ENCODE measurements at places on chromosomes 11 and 22.
A peak's percentile ranks its signal among the peaks of the same experiment; 100 is the strongest.

- DNase-seq, result no peak
Measured at GRCh38 chr11:75350743-75351540, 519 bp downstream of the ARRB1 start.

GRCh38 chr11:78607696-78608095 lies 33.0 kb upstream of the NARS2 start:
- no peak for DNase-seq

GRCh38 chr22:17785185-17786184 lies 11.2 kb upstream of the BID start:
- DNase-seq, result no peak

DNA sequence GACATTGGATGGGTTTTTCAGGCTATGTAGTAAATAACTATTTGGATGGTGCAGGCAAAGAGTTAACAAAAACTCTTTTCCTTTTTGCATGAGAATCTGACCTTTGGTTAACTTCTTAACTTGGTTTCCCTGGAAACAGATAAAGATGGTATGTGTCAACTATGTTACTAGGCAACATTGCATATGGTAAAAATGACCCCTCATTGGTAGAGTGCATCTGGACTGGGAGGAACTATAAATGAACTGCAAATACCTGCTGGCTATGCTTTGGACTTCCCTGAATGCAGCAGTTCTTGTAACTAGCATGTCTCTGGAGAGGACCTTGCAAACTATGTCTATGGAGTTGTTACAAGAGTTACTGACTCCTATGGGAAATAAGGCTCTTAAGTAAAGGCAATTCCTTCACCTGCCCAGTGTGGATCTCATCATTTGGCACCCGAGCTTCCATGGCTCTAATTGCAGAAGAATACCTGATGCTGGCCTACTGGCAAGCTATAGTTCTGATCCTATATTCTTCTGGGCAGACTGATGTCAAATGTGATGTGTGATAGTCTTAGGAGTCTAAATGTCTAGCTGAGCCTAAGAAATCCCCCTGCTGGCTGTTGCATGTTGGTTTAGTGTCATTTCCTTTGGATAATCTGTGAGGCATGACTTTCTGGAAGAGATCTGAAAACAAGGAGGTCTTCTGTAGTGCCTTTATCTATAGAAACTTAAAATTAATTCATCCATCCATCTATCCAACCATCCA lies 126.7 kb upstream of the MTMR2 start:
- DNase-seq, result no peak

GRCh38 chr11:60831143-60831500 lies 10.8 kb upstream of the CCDC86 start:
- DNase-seq, result peak; percentile 43

DNA sequence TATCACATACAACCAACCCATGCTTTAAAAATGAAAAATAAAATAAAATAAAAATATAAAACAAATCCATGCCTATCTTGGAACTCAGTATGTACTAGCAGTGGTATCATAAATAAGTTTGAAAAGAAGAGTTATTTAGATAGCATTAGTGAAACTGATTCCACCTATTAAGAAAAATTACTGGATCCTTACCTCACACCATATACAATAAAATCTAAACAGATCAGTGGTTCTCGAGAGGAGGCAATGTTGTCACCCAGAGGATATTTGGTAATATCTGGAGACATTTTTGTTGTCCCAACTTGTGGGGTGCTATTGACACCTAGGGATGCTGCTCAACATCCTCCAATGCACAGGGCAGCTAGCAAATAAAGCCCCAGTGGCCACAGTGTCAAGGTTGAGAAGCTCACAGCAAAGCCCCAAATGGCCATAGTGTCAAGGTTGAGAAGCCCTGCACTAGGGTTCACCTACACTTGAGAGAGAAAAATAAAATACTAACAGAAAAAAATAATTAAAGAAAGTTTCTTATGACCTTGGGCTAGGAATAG lies 9.9 kb upstream of the NDUFV1 start:
- no peak for DNase-seq

- no peak for DNase-seq
Measured at GRCh38 chr11:115267871-115268270, 236.3 kb downstream of the CADM1 start.

DNA sequence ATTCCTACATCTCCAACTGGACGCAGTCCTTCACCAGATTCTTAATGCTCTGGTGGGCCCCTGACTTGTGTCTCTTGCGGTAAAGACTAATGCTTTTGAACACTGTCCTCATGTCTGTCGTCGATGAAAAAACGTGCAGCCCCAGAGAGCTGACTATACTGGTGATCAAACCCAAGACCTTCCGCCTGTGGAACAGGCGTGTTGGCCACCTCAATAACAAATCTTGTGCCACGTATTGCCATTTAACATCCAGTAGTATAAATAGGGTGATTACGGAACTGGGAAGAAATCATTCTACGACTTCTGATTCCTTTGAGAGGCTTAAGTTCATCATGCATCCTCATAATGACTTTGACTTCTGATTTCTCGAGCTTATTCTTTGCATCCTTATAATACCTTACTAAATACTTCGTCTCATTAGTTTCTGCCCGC lies 45.6 kb downstream of the OR4D9 start:
- no peak for DNase-seq

DNA sequence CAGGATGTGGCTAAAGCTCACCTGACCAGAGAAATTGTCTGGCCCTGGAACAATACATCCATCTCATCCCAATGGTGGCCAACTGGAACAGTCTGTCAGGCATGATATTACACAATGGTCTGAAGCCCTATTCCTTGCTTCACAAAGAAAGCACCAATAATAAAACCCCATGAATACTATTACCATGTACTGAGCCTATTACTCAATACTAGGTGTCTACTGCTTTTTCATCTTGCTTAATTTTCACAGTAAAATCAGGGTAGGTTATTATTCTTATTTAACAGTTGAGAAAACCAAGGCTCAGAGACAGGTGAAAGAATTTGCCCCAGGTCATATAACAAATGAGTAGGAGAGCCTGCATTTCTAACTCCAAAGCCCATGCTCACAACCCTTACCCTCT lies 68.9 kb upstream of the CAPRIN1 start:
- DNase-seq, result no peak

GRCh38 chr11:64841592-64842365 lies 2.7 kb downstream of the CDC42BPG start:
- no peak for DNase-seq

All from esophagus squamous epithelium (tissue), 5 donors.